ENCODE measurements at places on chromosomes 12 and 14. TPM values are rescaled to one million over a fixed set of nuclear protein-coding genes. Genes with fewer than 3 reads are reported as not detected.

Gene MSRB3
- polyA plus RNA-seq = 0.72 TPM

Gene TEX22
- polyA plus RNA-seq = not detected

Gene PTPRB
- 0.26 TPM for polyA plus RNA-seq

Gene PRB3
- not detected for polyA plus RNA-seq

Gene TRAF3
- polyA plus RNA-seq = 13.3 TPM

Gene SLC22A17
- 201 TPM for polyA plus RNA-seq

Gene INSM2
- 0.98 TPM for polyA plus RNA-seq

Gene RNASE2
- not detected for polyA plus RNA-seq

Gene BDKRB2
- polyA plus RNA-seq = not detected

Gene RPGRIP1
- polyA plus RNA-seq = not detected

Gene CD27
- polyA plus RNA-seq = not detected

Gene TRIAP1
- polyA plus RNA-seq = 40.7 TPM

Gene CCND2
- 16.9 TPM for polyA plus RNA-seq

Gene SERPINA4
- not detected for polyA plus RNA-seq

Gene TMEM63C
- 14.6 TPM for polyA plus RNA-seq

Gene ZFHX2
- polyA plus RNA-seq = 1.7 TPM

Gene ANO4
- 11.1 TPM for polyA plus RNA-seq

Gene VIPAS39
- polyA plus RNA-seq = 31.1 TPM

Gene FGF6
- not detected for polyA plus RNA-seq

Gene DIO3
- polyA plus RNA-seq = 49.2 TPM
